ENCODE measurements at places on chromosomes 11 and 22. TPM values are rescaled to one million over a fixed set of nuclear protein-coding genes. Genes with fewer than 3 reads are reported as not detected.

C1QTNF4 gene
- not detected for polyA plus RNA-seq

CEND1 gene
- polyA plus RNA-seq = 3.4 TPM

CARNS1 gene
- polyA plus RNA-seq = 0.38 TPM

SORL1 gene
- 0.30 TPM for polyA plus RNA-seq

KCNJ4 gene
- polyA plus RNA-seq = not detected

DNA sequence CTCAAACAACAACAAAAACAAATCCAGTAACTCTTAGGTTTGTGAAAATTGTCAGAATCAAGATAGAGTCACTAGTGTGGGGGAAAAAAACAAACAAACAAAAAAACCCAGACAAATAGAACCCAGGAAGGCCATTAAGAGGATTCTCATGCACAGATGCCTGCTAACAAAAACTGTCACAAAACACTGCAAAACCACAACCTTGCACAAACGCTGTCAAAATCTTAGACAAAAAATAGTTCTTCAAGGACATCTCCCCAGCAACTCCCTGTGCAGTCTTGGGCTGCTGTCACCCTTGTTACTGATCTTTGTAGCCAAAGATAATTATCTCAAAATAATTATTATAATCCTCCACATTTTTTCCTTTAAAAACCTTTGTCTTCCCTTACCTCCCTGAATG lies 4.6 kb upstream of the ZBED5 start:
- DNase-seq = no peak

GRCh38 chr11:6476571-6476970 lies 2.8 kb upstream of the TRIM3 start:
- DNase-seq = no peak

DNA sequence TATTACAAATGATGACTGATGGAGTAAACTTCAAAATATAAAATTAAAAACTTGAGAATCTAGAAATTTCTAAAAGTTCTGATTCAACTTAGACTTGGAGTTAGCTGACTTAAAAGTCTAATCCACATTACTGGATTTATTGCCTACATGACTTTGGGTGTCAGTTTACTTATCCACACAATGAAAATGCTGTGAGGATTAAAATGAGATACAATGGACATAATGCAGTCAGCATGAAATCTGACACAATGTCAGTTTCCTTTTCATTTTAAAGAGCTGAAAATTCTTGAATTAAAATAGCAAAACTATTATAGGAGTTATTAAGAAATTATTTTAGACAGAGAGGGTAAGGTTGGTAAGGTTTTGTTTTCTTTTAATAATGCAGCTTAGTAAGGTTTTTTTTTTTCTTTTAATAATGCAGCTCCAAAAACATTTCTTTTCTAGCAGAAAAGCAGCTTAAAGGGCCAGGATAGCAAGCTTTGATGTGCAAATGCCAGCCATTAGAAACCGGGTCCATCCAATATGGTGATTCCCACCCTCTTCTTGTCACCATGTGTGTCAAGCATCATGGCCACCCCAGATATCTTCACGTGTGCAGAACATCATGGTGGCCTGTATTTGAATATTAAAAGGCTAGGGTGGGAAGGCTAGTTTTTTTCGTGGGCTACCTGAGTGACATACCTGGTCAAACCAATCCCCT lies 18.9 kb downstream of the APIP start:
- no peak for DNase-seq

DNA sequence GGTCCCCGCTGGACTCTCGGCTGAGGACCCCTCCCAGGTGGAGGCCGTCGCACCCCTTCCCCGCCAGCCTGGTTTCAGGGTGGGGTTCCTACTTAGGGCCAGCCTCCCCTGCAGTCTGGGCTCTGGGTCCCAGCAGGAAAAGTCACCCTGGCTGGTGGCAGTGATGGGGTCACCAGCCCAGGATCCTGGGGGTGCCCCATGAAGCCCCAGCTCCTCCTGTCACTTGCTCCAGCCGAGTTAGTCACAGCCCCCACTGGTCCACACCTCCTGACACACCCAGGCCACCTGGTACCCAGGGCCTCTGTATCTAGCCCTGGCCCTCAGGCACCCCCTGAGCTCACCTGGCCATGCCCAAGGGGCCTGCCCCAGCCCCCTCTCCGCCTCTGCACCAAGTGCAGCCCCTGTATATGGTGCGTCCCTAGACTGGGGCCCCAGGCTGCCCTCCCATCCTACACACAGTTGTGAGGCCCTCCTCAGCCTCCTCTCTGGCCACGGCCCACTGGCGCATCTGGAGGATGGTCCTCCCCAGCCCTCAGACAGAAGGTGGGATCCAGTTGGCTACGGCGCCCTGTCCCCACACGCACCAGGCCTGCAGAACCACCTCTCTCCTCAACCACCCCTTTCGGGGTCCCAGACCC lies 6.7 kb downstream of the PLXNB2 start:
- DNase-seq = no peak
